ENCODE measurements at places on chromosomes 5 and 9. TPM values are rescaled to one million over a fixed set of nuclear protein-coding genes. Genes with fewer than 3 reads are reported as not detected.

Gene MYMK
- total RNA-seq = not detected

Gene FIBCD1
- not detected for total RNA-seq

Gene ZSWIM6
- 33.4 TPM for total RNA-seq

Gene GMCL2
- not detected for total RNA-seq

Gene LCN12
- total RNA-seq = 16.2 TPM

Gene NR5A1
- total RNA-seq = 0.49 TPM

Gene SSNA1
- total RNA-seq = 52.5 TPM

Gene FBXW11
- total RNA-seq = 61.2 TPM

Gene C8G
- 1.1 TPM for total RNA-seq

Gene OLFML2A
- 2.2 TPM for total RNA-seq

Gene EGFLAM
- 0.69 TPM for total RNA-seq

Gene MLANA
- total RNA-seq = not detected

Gene MARVELD2
- total RNA-seq = 71.6 TPM

Gene NHP2
- total RNA-seq = 114 TPM

- peaks cover 32% of the 10 kb centered on the region for H3K4me1 ChIP-seq
- H3K27me3 ChIP-seq = no peaks in the 10 kb centered on the region
- H3K4me3 ChIP-seq = no peak overlapping the region
- DNase-seq = no peak
- no peak overlapping the region for H3K27ac ChIP-seq
Measured at GRCh38 chr9:77843076-77843870, 188.3 kb downstream of the GNAQ start.

DNA sequence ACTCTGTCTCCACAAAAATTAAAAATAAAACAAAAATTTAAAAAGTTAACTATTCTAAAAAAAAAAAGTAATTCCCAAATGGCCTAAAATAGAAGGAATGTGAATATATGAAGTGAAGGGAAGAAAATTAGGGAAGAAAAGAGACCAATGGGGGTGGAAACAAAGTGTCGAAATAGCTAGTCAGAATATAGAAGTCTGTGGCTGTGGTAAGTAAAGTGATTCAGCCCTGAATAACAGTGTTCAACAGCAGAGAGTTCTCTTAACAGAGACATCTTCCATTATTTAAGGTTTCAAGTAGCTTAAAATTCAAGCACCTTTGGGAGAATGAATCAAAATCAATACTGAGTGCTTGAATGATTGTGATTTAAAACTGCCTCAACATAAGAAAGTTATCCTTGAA lies 51.7 kb downstream of the LPAR1 start:
- H3K4me3 ChIP-seq = no peak overlapping the region
- no peaks in the 10 kb centered on the region for H3K27me3 ChIP-seq
- no peak for DNase-seq
- H3K36me3 ChIP-seq = peaks cover 4% of the 10 kb centered on the region

- H3K4me3 ChIP-seq = no peak overlapping the region
- no peak for DNase-seq
- H3K27ac ChIP-seq = no peak overlapping the region
- peaks cover 4% of the 10 kb centered on the region for H3K4me1 ChIP-seq
- peaks cover 27% of the 10 kb centered on the region for H3K36me3 ChIP-seq
Measured at GRCh38 chr5:53667621-53668020, 107.2 kb downstream of the NDUFS4 start.

- no peaks in the 10 kb centered on the region for H3K36me3 ChIP-seq
- H3K27ac ChIP-seq = no peak overlapping the region
- no peaks in the 10 kb centered on the region for H3K4me1 ChIP-seq
- no peak for DNase-seq
Measured at GRCh38 chr9:87766697-87767096, 40.8 kb downstream of the CTSL start.

- no peak for DNase-seq
- H3K27ac ChIP-seq = no peak overlapping the region
- H3K4me1 ChIP-seq = no peaks in the 10 kb centered on the region
- H3K4me3 ChIP-seq = no peak overlapping the region
Measured at GRCh38 chr5:136020383-136021015, 8.3 kb upstream of the TGFBI start.

- H3K27ac ChIP-seq = no peak overlapping the region
- no peaks in the 10 kb centered on the region for H3K27me3 ChIP-seq
- peaks cover 3% of the 10 kb centered on the region for H3K4me1 ChIP-seq
- H3K4me3 ChIP-seq = no peak overlapping the region
- DNase-seq = no peak
Measured at GRCh38 chr5:8956659-8957058, 589.2 kb downstream of the SEMA5A start.

- no peak overlapping the region for H3K27ac ChIP-seq
- no peak overlapping the region for H3K4me3 ChIP-seq
- H3K27me3 ChIP-seq = peaks cover 34% of the 10 kb centered on the region
- no peak for DNase-seq
Measured at GRCh38 chr5:2895876-2896275, 144.4 kb upstream of the IRX2 start.

GRCh38 chr9:34545497-34545896 lies 22.7 kb upstream of the ENHO start:
- H3K4me3 ChIP-seq = no peak overlapping the region
- H3K27ac ChIP-seq = no peak overlapping the region
- no peak for DNase-seq

- no peaks in the 10 kb centered on the region for H3K4me1 ChIP-seq
- no peak for DNase-seq
- peaks cover 4% of the 10 kb centered on the region for H3K36me3 ChIP-seq
- H3K27ac ChIP-seq = no peak overlapping the region
- H3K4me3 ChIP-seq = no peak overlapping the region
Measured at GRCh38 chr5:37701868-37702267, 138.0 kb downstream of the GDNF start.

- peak overlapping the region; percentile 19 for H3K27ac ChIP-seq
- DNase-seq = no peak
- no peak overlapping the region for H3K4me3 ChIP-seq
- peaks cover 23% of the 10 kb centered on the region for H3K4me1 ChIP-seq
- no peaks in the 10 kb centered on the region for H3K27me3 ChIP-seq
- H3K36me3 ChIP-seq = no peaks in the 10 kb centered on the region
Measured at GRCh38 chr9:127970401-127971313, 10.1 kb downstream of the EEIG1 start.

DNA sequence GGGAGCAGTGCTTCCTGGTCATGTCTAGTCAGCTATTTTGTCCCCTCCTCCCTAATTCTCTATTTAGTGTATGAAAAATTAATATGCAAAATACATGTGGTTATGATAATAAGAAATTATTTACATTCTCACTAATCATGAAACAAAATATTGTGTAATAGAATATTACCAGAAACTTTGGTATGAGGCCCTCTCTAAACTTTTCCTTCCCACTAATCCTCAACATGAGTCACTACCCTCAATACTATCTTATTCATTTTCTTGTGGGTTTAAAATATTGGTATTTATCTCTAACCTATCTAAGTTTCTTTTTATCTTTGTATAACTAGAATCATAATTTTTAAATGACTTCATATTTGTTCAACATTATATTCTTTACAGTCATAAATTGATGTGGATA lies 545.9 kb upstream of the PTPRD start:
- no peak overlapping the region for H3K4me3 ChIP-seq
- H3K36me3 ChIP-seq = no peaks in the 10 kb centered on the region
- H3K27ac ChIP-seq = no peak overlapping the region

DNA sequence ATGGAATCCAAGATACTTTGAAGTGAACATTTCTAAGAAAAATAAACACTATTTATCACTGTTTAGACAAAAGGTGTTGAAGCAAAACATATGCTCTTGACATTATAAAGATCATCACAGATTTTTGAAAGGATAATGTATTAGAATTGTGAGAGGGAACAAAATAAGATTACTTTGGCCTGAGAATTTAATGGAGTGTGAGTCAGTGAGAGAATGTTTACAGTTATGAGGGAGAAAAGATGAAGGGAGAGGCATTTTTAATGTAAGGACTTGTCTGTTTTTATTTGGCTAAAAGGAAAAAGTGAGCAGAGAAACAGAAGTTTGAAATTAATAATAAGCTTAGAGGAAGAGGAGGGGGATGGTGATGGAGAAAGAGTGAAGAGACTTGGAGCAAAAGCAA lies 1010.1 kb downstream of the EFNA5 start:
- no peak overlapping the region for H3K27ac ChIP-seq
- H3K4me3 ChIP-seq = no peak overlapping the region
- H3K4me1 ChIP-seq = no peaks in the 10 kb centered on the region
- no peaks in the 10 kb centered on the region for H3K36me3 ChIP-seq
- H3K27me3 ChIP-seq = no peaks in the 10 kb centered on the region

Measured in progenitor cell of endocrine pancreas (in vitro differentiated cells).